ENCODE measurements at places on chromosomes 1 and 21. TPM values are rescaled to one million over a fixed set of nuclear protein-coding genes. Genes with fewer than 3 reads are reported as not detected.

GRCh38 chr1:44628962-44629756 is 45.1 kb downstream of the TMEM53 start:
- DNase-seq, result no peak

Gene HES4
- 17.7 TPM for polyA plus RNA-seq

DNA sequence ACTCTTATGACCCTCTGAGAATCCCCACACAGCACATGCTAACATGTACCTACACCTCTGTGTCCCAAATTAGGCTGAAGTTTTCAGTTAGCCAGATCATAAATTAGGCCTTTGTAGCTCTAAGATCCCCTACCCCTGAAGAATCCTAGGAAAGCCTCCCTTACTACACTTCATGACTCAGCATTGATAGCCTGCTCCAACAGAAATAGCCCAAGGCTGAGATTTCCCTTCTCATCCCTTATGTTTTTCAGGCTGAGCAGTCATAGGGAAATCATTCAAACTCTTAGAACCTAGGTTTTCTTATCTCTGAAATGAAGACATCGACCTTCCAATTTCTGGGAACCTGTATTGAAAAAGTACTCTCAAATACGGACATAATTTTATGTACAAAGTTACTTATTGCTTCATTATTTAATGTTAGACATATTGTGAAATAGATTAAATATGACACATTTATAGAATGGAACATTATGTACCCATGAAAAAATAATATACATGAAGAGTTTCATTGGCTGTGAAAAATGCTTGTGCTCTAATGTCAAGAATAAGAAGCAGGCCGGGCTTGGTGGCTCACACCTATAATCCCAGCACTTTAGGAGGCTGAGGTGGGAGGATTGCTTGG is 122.4 kb upstream of the UBE2U start:
- DNase-seq, result no peak

- no peak for DNase-seq
These were observed 61.3 kb upstream of the BACH1 start for GRCh38 chr21:29237110-29238052.

DNA sequence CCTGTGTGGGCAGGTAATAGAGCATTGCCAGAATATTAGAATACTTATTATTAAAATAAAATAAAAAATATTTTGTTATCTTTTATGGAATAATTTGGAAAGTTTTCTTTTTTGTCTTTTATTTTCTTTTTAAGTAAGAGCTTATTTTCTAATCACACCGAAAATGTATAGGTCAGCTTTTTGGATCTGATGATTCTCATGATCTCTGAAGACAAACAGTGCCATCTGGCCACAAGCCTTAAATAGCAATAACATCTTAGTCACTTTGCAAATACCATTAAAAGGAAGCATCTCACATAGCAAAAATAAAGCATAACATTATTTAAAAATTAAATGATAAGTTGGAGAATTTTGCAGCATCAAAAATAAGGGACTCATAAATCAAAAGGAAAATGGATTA is 213.8 kb downstream of the PLA2G4A start:
- DNase-seq, result no peak

DNA sequence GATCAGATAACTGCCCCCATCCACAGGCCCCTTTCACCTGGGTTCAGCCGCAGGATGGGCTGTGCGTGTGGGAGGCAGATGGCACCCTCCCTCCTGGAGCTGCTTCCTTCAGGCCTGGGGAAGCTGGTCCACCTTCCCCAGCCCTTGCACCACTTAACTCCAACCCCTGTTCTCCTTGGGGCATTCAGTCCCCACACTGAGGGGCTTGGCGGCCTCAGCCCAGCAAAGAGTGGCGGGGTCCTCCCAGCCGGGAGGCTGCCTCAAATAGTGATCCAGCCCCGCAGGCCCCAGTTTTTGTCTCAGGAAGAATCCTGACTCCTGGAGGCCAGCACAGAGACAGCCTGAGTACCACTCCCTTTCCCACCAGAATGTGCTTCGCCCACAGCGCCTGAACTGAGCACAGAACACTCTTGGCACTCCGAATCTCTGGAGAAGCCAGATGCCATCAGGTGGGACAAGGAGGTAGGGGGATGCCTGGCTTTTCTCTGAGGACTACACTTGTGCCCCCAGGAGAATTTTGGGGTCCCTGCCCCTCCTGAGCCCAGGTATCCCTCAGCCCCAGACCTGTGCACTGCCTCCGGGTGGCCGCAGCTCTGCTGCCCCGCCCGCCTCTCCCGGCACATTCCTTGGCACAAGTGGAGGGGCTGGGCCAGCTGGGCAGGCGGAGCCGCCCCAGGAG is 936 bp downstream of the PAQR6 start:
- no peak for DNase-seq

GRCh38 chr21:25420831-25421230 is 186.4 kb downstream of the MRPL39 start:
- no peak for DNase-seq

DNA sequence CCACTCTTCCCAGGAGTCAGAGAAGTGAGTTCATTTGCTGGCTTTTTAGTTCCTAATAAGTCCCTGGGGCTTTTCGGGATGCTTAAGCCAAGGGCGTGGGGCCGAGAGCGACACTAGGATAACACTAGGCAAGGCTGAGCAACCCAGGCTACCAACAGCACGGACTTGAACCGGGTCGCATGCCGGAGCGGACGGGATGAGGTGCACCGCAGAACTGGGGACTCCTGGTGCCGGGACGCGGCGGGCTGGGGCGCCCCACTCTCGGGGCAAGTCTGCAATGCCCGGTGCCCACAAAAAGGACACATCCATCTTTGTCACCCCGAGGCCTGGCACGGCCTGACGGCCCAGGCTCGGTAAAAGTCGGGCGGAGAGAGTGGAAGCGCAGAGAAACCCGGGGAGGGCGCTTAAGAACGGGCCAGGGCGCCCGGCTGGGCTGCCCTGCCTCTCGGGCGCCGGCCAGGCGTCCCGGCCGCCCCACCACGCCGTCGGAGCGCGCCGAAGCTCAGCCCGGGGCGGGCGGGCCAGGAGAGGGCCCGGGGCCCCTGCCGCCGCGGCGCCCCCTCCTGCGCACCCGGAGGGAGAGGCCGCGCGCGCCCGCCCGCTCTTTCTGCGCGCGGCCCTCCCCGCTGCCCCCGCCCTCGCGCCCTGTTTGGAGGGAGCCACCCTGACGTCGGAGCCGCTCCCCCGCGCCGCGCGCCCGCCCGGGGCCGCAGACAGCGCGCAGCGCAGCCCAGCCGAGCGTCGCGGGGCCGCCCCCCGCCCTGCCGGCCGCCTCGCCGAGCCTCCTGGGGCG is at the start of gene NBL1:
TSS of gene NBL1 (plus strand) at position 710 of the 793 bp plus-strand sequence. CDS start 10,720 bp downstream, outside the sequence.
- peak; percentile 82 for DNase-seq

Gene CLCA4
- not detected for polyA plus RNA-seq

GRCh38 chr1:42420911-42421585 is 34.8 kb downstream of the ZMYND12 start:
- DNase-seq, result peak; percentile 85

DNA sequence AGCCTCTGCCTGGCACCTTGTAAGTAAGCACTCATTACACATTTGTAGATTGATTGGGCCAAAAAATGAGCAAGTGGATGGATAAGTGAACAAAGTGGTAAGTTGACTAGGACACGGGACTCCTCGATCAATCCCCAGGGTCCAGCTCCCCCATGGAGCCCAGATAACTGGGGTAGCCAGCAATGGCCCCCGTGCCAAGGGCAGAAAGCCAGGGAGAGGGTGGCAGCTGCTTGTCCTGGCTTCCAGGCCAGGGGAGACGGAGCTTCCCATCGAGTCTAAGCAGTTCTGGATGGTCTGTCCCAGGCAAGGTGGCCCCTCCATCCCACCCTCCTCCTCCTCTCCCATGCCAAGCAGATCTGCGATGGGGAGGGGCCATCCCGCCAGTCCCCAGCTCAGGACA is 91.4 kb downstream of the SPSB1 start:
- no peak for DNase-seq

- no peak for DNase-seq
These were observed 200.2 kb downstream of the MRPL39 start for GRCh38 chr21:25406887-25407579.

DNA sequence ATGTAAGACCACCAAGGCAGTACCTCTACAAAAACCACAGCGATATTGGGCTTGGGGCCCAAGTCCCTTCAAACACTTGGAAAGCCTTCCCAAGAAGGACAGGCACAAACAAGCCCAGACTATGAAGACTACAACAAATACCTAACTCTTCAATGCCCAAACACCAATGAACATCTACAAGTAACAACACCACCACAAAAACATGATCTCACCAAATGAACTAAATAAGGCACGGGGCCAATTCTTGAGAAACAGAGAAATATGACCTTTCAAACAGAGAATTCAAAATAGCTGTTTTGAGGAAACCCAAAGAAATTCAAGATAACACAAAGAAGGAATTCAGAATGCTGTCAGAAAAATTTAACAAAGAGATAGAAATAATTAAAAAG is 86.8 kb downstream of the COL24A1 start:
- no peak for DNase-seq

- DNase-seq, result no peak
These were observed 315.2 kb downstream of the AJAP1 start for GRCh38 chr1:4969556-4970129.

GRCh38 chr1:168821434-168821833 is 92.4 kb upstream of the DPT start:
- DNase-seq, result no peak

GRCh38 chr1:2986549-2987305 is 34.5 kb upstream of the ACTRT2 start:
- no peak for DNase-seq

DNA sequence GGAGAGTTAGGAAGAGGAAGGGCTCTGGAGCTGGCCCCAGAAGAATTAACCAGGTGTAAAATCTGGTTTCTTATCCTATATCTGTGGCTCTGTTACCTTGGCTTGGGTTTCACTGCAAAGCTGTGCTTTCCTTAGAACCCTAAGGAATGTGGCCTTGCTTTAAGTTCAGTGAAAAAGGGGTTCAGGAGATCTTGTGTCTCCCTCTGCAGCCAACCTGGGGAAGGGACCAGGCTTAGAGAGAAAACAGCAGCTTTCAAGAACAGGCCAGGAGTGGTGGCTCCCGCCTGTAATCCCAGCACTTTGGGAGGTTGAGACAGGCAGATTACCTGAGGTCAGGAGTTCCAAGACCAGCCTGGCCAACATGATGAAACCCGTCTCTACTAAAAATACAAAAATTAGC is 16.1 kb upstream of the MYCL start:
- DNase-seq, result no peak

DNA sequence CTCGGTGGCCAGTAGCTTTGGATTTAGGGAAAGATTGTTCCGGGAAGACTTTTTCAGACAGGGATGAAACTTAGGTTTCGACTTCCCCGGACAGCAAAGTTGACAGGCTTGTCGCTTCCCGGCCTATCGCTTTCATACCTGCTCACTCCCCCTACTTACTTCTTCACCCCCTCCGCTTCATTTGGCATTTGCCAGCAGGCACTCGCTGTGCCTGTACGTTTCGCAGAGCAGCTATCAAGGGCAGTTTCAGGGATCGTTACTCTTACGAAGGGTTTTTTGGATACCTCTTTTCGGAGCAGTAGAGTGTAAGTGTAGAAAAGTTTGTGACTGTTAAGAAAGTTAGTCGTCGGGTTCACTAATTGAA is 393 bp downstream of the BLZF1 start:
- DNase-seq, result no peak

DNA sequence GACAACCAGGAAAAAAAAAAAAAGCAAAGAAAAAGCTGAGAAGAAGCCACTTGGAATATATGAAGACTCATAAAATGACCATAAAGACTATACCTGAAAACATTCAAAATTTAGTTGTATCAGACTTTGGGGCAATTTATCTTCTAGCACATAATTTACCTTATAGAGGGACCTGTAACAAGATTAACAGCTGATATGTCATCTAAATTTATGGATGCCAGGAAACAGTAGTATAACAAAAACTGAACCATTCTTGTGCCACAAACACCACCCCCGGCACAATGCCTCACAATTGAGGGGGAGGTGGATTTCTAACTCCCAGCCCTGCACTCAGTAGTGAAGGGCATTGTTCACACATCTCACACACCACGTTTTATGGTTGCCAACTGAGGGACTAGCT is 1352.0 kb downstream of the BRINP3 start:
- no peak for DNase-seq

Gene DRAXIN
- polyA plus RNA-seq, result 2.7 TPM

GRCh38 chr1:61808968-61809367 is 66.7 kb downstream of the PATJ start:
- no peak for DNase-seq

Gene PDE9A
- polyA plus RNA-seq, result 19.2 TPM

DNA sequence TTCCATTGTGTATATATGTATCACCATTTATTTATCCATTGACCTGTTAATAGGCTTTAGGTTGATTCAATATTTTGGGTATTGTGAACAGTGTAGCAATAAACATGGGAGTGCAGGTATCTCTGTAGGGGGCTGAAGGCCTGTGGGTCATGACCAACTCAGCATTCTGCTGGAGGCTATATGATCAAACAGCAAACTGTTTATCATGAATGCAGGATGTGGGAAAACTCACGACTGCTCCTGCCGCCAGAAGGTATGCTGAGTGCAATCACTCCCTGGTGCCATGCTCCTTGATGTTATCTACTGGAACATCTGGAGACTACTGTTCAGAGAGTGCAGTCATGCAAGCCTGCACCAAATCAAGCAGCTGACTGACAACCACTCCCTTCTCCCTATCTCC is 275.2 kb downstream of the COL11A1 start:
- no peak for DNase-seq

GRCh38 chr1:183248989-183249691 is 63.1 kb downstream of the LAMC2 start:
- DNase-seq, result no peak

DNA sequence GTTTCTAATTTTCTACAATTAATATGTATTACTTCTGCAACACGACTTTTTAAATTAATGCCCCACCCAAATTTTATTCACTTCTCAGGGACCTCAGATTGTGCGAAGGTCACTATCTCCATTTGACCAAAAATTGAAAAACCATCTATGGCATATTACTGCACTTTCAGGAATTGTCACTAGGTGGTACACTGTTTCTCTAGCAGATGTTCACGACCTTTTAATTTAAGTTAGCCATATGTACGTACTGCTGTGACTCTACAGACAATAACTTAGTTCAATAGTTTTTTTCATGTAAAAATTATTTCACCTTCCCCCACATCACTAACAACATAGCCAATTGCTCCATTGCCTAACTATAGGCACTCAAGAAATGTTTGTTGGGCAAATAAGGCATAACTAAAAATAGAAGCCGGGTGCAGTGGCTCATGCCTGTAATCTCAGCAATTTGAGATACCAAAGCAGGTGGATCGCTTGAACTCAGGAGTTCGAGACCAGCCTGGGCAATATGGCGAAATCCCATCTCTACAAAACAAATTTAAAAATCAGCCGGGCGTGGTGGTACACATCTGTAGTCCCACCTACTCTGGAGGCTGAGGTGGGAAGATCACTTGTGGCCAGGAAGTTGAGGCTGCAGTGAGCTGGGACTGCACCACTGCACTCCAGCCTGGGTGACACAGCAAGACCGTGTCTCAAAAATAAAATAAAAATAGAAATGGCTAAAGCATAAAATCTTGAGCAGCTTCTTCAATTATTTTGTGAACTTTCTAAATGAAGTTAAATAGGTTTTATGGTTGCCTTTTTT is 75.7 kb upstream of the PKN2 start:
- DNase-seq, result peak; percentile 7
